ENCODE measurements at places on chromosomes 7 and 10.

DNA sequence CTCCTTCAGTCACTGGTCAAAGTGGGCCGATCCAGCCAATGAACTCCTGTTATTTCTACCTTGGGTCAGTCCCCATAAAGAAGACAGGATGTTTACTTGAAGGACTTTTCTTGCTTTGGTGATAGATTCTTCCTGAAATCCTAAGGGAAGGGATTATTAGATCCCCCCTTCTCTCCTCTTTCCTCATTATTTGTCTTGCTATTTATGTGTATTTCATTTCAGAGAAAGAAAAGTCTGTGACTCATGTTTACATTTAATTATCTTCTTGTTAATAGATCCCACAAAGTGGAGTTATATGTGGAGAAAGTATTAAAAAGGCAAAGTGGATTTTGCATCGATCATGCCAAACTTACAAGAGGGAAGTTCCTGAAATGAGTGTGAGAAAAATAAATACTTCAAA is 341.5 kb downstream of the PHTF2 start:
- DNase-seq = no peak

DNA sequence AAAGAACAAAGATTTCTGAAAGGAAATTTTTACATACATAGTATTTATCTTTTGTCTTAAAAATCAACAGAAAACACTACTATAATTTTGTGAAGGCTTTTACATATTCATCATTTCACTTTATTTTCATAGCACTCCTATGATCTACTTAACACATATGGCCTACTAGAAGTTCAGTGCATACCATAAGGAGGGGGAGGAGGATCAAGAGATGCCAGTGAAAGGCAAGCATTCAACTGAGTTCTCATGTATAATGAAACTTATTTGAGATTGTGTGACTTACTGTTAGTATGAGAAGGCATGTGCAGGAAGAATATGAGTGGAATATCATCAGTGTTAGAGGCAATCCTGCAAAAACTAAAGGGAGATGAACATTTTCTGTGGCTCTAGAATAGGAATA is 10.6 kb downstream of the BRAF start:
- no peak for DNase-seq

DNA sequence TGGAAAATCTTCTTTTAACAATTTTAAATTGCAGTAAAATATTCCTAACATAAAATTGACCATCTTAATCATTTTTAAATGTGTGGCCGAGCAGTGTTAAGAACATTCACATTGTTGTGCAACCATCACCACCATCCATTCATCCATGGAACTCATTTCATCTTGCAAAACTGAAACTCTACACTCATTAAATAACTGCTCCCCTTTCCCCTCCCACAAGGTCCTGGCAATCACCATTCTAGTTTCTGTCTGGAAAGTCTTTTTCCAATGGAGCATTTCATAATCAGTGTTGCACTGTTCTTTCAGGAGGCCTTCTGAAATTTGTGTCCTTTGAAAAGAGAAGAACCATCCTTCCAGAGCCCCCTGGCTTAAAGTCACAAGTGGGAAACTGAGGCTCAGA is 233.1 kb downstream of the PLXNA4 start:
- no peak for DNase-seq

DNA sequence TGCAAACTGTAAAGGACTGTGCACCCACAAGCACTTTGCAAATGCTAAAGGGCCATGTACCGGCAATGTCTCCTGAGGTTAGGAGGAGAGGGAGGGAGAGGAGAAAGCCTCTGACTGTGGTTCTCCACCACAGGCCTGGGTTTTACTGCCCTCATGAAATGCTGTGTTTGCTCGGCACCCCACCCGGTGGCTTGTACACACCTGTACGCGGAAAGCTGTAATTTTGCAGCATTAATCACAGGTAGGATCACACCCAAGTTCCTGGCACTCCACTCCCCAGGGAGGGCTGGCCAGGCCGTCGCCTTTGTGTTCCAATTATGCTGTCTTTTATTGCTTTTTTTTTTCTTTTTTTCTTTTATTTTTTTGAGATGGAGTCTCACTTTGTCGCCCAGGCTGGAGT is 78.5 kb upstream of the MYL10 start:
- no peak for DNase-seq

- no peak for DNase-seq
Observed at GRCh38 chr7:135147899-135148721, at the start of gene TMEM140. Gene TMEM140, plus strand, starts transcription at chr7:135148072. Its CDS starts 16,370 bp downstream, at chr7:135164442.

DNA sequence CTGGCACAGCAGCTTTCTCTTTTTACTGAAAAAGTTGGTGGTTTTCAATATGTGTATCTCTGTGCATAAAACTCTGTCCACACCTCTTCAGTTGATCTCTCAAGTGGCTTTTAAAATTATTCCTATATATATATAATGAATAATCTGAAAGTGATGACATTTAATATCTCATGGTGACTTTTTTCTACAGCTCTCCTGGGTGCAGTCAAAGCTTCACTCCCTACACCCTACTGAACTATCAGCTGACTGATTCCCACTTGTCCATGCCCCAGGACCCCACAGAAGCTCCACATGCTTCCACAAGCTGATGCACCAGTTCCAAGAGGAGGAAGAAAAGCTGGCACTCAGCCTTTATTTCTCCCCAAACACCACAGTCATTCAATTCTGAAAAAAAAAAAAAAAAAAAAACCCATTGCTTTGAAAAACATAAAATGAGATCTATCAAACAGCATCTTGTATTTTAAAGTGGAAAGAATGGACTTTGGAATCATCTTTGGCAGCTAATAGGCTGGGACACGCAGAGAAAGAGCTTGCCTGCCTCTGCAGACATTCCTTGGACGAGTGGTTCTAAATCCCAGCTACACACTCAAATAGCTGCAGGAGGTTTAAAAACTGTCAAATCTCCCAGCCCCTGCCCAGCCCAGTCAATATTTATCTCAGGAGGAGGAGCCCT is 75.3 kb upstream of the GDF10 start:
- no peak for DNase-seq

GRCh38 chr7:66847879-66848790 is 72.9 kb upstream of the TMEM248 start:
- DNase-seq = no peak

DNA sequence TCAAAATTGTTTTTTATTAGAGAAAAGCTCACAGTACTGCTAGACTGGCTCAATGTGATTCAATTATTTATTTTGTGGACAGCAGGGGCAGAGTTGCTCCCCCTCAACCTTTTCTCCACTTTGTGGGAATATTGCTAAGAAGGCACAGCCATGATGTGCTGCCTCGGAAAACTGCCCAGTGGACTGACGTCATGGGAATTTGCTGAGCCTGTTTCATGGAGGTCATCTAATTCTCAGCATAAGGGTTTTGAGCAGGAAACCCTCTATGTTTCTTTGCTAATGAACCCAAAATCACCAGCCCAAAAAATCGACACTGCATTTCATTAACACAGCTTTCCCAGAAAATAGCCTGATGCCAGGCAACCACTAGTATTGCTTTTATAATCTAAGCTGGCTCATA is 228.8 kb upstream of the FAM3C start:
- no peak for DNase-seq

- no peak for DNase-seq
Observed at GRCh38 chr10:117360994-117361667, 14.1 kb downstream of the PDZD8 start.

DNA sequence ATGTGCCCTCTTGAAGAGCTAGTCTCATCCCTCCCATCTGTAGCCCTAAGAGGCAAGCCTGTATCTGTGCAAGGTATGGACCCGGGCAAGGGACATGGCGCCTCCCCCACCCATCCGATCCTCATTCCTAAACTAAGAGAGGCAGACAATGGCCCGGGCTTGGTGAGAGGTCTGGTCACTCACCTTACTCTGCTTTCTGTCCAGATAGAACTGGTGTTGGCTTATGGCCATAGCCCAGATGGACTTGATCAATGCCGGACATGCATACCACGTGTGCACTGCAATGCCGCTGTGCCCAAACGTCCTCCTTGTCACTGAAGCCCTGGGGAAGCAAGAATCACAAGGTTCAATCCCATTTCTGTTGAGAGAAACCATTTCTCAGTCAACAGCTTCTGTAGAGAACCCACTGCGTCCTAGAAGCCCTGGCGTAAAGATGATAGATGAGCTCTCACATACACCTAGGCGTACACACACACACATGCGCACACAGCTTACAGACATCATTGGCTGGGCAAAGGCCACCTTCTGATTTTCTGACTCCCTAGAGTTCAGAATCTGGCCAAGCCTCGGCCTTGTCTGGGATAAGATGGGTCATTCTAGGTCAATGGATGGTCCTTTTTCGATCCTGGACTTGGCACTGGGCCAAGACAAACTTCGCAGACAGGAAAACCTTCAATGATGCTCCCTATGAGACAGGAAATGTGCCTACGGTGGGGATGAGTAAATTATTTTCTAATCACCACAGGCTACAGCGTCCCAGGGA is 114.6 kb downstream of the PRPF18 start:
- DNase-seq = no peak

DNA sequence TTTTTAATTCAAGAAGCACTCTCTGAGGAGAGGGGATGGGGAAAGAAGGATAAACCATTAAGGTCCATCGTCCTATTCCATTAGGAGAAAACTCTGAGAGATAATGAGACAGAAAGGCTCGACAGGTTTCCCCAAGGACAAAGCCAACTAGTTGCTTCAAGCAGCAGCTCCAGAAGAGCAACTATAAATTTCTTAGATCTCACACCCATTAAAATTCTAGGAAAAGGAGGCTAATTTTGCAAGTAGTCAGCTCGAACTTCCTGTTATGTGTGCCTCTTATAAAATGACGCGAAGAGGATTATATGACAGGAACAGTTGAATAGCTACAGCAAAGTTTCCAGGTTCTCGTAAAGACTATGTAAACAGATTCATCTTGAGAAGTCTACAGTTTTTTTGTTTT is 52.0 kb upstream of the ST8SIA6 start:
- DNase-seq = no peak

- no peak for DNase-seq
Observed at GRCh38 chr10:119817991-119818888, 54.4 kb downstream of the MCMBP start.

GRCh38 chr10:51389415-51390321 is 309.7 kb downstream of the CSTF2T start:
- DNase-seq = no peak

GRCh38 chr7:131909151-131909768 is 352.8 kb upstream of the PODXL start:
- no peak for DNase-seq

- DNase-seq = no peak
Observed at GRCh38 chr7:127870231-127870907, 160.9 kb downstream of the LRRC4 start.

GRCh38 chr10:61857746-61858145 is 43.8 kb upstream of the ARID5B start:
- DNase-seq = no peak

- no peak for DNase-seq
Observed at GRCh38 chr7:31114593-31115343, 62.7 kb downstream of the ADCYAP1R1 start.

DNA sequence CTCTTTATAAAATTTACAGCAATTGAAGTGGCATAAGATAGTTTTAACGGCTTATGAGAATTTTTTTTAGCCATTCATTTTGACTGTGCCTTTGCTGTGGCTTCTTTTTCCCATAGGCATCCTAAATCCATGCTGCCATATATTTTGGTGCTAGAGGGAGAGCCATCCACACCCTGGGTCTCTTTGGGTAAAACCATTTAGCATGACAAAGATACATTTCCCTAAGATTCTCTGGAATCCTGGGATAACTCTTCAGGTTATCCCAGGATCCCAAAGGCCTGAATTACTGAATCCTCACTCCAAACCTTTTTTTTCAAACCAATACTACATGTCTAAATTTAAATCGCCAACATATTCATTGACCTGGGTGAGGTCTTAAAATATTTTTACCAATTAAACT is 28.9 kb downstream of the DNAJC12 start:
- no peak for DNase-seq

- DNase-seq = no peak
Observed at GRCh38 chr7:156793334-156793733, 99.6 kb downstream of the LMBR1 start.

- no peak for DNase-seq
Observed at GRCh38 chr10:129511086-129511485, 44.0 kb downstream of the MGMT start.

- DNase-seq = no peak
Observed at GRCh38 chr10:16360001-16360400, 76.8 kb upstream of the PTER start.

GRCh38 chr7:4281231-4281993 is 400.7 kb upstream of the FOXK1 start:
- DNase-seq = no peak

DNA sequence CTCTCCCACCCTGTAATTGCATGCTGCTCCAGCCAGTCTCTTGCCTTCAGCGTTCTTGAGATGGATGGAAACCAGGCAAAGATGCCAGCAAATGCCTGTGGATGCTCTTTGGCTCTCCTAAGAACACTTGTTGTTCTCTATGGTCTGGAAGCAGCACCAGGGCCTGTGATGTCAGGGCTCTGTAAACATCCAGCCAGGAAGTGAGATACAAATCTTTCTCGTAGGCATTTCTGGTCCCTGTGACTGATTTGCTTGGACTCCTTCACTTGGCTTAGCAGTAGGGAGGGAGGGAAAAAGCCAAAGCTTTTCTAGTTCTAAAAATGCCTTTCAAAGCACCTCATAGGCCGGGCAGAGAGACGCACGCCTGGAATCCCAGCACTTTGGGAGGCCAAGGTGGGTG is 201.3 kb downstream of the REEP3 start:
- no peak for DNase-seq

DNA sequence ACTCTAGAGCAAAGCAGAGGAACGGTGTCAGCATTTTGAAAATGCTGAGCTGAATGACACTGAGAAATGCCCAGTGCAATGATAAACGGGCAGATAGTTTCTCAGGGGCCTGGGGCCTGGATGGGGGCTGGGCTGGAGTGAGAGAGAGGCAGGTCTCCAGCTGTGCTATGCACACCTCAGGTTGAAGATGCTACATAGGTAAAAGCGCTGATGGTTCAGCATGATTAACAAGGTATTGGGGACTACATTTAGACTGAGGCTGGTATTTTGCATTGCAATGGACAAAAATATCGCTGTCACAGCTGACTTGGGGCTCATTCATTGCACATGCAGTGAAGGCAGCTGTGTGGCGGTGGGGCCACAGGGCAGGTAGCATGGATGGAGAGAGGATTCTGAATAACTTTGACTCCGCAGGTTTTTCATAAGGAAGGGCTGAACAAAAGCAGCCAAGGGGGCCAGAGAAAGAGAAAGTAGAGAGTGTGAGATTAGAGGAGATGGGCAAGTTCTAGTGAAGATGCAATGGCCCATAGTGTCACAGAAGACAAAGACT is 290.8 kb upstream of the ZNF32 start:
- DNase-seq = no peak

- DNase-seq = no peak
Observed at GRCh38 chr7:46603780-46604179, 682.7 kb upstream of the IGFBP3 start.

DNA sequence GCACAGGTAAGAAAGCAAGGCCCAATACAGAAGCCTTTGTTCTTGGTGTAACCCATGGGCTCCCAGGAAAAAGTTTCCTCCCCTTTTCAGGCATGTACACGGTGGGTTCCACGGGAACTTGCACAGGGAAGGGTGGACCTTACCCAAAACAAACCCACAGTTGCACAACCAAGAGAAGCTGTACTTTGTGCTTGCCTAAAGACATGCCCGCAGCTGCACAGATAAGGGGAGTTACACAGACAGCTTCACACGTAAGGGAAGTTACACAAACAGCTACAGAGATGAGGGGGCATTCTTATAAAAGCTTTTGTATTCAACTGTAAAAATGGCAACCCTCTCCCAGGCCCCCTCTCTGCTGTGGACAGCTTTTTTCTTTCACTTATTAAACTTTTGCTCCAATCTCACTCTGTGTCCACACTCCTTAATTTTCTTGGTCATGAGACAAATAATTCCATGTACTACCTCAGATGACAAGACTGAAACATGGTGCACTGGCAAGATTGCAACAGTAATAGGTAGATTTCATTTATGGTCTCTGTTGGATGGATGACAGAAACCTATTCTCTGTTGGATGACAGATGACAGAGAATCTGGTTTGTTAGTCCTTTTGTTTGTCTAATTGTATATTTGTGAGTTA is 72.9 kb downstream of the ATE1 start:
- DNase-seq = no peak
